ENCODE measurements at places on chromosomes 2 and 18. TPM values are rescaled to one million over a fixed set of nuclear protein-coding genes. Genes with fewer than 3 reads are reported as not detected.

DNA sequence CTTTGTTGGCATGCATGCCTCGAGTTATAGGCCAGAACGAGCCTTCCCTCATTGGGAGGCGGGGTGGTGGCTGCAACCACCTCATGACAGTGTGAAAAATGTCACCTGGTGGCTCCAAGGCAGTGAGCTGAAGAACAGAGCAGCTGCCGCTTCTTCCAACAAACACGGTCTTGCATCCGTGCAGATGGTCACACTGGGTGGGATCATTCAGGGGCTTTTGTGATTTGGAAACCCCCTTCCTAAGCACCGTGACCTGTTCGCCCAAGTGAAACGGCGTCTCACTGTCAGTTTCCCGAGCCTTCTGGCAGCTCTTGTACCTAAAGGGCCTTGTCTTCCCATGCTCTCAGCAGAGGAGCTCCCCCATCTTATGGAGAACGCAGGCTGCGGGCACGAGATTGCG, 159.7 kb downstream of the NAPG start:
- ATAC-seq, result no peak

GRCh38 chr18:11950824-11951223, 30.5 kb upstream of the IMPA2 start:
- ATAC-seq, result no peak

DNA sequence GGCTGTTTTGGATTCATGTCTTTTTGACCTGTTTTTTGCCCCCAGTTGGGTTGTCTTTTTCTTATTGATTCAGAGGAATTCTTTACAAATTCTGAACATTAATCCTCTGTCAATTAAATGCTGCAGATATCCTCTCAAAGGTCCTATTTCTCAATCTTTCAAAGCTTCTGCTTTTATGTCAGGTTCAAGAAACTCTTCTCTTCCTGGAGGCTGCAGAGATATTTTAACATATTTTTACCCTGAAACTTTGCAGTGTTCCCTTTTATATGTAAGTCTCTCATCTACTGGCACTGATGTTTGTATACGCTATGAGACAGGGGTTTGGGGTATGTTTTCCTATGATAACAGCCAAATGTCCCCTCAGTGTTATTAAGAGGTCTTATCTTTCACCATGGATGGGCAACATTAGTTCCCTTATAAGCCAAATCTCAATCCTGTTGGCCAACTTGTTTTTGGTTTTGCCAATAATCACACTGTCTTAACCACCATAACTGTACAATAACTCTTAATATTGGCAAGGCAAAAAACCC, 159.3 kb downstream of the HDAC4 start:
- ATAC-seq, result no peak

GRCh38 chr18:49227441-49228165, 232.8 kb downstream of the DYM start:
- ATAC-seq, result no peak

GRCh38 chr2:119760237-119760955, 674 bp downstream of the PTPN4 start:
- no peak for ATAC-seq

- ATAC-seq, result no peak
These were observed 38.4 kb downstream of the SERTAD2 start for GRCh38 chr2:64615192-64615763.

The C2orf81 gene
- total RNA-seq, result 3.8 TPM

DNA sequence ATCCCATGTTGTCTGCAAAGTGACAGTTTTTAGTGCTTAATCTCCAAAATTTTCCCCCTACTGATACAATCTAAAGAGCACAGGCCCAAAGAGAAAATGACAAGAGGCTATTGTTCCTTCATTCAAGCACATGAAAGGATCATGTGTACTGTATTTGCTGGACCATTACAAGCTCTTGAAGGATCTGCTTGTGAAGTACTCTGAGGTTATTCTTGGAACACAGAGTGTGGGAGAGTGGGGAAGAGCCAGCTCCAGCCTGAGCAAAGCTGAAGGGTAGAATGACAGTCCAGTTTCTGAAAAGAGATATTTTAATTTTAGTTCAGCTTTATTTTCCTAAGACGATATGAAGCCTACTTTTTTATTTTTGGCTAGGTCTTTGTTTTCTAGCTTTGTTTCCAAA, 112.2 kb downstream of the GALNT3 start:
- no peak for ATAC-seq

The PDCD1 gene
- 0.14 TPM for total RNA-seq

The EVX2 gene
- 0.09 TPM for total RNA-seq

DNA sequence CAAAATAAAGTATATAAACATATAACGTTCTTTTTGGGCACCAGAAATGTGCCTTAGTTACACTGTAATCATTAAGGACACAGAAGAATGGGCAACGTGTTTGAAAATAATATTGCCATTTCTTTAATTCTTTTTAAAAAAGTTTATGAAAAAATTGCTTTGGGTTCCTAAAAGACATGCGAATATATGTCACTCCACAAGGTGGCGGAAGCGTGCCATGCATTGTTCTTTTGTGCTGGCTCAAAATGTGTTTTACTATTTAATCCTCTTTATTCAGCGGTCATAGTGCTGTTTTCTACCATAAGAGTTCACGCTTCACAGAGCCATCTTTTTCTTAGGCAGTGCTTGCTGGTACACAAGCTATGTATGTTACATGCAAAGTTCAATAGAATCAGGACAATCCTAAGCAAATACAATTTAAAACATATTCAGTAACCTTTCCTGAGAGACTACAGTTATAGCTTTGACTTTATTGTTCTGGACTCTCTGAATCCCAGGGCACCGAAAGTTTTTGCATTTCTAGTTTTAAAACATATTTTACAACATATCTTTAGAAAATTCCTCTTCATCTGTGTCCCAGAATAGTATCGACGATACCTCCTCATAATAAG, 147.8 kb upstream of the ERBB4 start:
- ATAC-seq, result no peak

The UGT1A9 gene
- total RNA-seq, result 0.26 TPM

The MROH2A gene
- total RNA-seq, result 0.66 TPM

The GRHL1 gene
- total RNA-seq, result 5.1 TPM

- no peak for ATAC-seq
These were observed 202.5 kb downstream of the SLC39A10 start for GRCh38 chr2:195859513-195859912.

GRCh38 chr2:234308813-234309195, 188.1 kb downstream of the ARL4C start:
- no peak for ATAC-seq

DNA sequence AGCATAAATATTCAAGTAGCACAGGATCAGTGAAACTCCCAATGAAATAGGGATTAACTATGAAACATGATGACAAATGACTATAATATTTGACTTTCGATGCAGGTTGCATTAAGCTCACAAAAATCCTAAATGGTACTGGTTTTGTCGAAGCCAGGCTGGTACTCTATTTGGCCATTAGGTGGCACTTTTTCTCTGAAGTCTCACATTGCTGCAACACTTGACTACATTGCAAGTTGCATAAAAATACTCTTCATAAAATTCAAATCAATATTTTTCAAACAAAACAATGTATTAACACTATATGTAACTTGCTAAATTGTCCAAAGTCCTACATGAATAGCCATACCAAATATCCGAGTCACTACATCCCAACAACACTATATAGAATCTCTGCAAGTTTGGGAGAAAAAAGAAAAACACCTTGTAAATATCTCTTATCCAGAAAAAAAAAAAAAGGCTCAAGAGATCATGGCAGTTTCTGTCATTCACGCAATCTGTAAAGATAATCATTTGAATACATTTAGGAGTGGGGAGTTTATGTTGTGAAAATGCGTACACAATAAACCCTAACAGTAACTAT, 9.5 kb downstream of the RTTN start:
- no peak for ATAC-seq

GRCh38 chr2:147045113-147045512, 799.7 kb upstream of the ACVR2A start:
- peak; percentile 22 for ATAC-seq

DNA sequence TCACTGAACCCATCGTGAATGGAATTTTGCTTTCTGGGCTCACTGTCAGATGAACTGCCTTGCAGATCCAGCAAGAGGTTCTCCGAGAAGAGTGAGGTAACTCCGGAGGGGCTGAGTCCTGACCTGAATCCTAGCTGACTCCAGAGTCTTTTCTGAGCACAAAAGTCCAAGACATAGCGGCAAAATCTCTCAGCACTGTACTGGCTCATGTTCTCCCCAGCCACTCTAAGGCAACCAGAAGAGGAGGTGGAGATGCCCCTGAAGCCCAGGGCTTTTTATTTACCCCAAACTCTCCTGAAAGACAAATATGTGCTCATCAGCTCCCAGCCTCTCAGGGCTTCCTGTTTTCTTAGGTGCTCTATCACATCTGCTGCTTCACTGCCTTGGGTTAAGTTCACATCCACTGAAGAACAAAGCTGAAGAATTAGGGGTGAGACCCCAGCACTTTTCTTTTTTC, 221.8 kb downstream of the MREG start:
- peak; percentile 3 for ATAC-seq

DNA sequence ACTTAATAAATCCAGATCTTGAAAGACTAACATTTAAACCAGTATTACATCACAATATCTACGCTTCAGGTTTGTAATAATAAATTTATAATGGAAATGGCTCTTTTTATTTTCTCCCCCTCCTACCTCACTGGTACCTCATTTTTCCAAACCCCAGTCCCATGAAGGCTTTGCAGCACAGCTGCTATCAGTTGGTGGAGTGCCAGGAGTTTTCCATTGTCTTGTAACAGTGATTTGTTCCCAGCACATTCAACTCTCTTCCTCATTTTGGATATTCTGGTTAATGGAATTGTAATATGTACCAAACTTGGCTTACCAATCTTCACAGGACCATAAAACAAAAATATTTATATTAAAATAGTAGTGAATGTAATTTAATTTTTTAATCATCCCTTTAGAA, 91.2 kb downstream of the VRK2 start:
- ATAC-seq, result no peak

DNA sequence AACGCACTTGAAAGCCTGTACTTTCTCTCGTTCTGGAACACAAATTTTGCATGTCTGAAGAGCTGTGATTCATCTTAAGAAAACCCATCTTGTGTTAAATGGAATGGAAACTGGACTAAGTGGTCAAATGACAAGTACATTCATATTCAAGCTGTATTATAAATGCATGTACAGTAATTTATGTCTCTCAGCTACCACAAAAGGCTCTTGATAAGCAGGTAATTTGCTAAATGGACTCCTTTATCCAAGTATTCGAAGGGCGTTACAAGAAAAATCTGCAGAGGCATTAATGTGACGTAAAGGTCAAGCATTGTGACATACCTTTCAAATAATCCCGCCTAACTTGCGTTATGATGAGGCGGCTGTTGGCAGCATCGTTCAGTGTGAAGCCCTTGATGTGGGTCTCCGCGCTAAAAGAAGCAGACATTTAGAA, 66.6 kb downstream of the ABCG8 start:
- ATAC-seq, result peak; percentile 92

The C1GALT1C1L gene
- total RNA-seq, result 4.3 TPM

GRCh38 chr2:26503231-26503880, 25.4 kb upstream of the OTOF start:
- peak; percentile 98 for ATAC-seq

The B4GALT6 gene
- total RNA-seq, result 8.4 TPM

GRCh38 chr2:9797681-9798556, 45.4 kb upstream of the TAF1B start:
- ATAC-seq, result no peak

DNA sequence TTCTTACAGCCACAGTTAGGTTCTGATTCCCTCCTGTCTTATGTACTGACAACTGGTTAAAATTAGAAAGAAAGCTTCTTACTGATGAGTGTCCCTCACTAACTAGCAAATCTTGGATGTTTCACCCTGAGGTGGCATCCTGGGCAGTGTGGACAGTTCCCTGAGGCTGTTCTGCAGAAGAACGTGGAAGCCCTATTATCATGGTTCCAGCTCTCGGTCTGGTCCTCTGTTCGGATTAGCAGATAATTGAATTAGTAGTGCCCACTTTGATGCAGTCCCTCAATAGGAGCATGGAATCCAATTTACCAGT, 381.7 kb upstream of the NT5C1B start:
- no peak for ATAC-seq

GRCh38 chr2:37583402-37583801, 88.0 kb downstream of the CDC42EP3 start:
- no peak for ATAC-seq

DNA sequence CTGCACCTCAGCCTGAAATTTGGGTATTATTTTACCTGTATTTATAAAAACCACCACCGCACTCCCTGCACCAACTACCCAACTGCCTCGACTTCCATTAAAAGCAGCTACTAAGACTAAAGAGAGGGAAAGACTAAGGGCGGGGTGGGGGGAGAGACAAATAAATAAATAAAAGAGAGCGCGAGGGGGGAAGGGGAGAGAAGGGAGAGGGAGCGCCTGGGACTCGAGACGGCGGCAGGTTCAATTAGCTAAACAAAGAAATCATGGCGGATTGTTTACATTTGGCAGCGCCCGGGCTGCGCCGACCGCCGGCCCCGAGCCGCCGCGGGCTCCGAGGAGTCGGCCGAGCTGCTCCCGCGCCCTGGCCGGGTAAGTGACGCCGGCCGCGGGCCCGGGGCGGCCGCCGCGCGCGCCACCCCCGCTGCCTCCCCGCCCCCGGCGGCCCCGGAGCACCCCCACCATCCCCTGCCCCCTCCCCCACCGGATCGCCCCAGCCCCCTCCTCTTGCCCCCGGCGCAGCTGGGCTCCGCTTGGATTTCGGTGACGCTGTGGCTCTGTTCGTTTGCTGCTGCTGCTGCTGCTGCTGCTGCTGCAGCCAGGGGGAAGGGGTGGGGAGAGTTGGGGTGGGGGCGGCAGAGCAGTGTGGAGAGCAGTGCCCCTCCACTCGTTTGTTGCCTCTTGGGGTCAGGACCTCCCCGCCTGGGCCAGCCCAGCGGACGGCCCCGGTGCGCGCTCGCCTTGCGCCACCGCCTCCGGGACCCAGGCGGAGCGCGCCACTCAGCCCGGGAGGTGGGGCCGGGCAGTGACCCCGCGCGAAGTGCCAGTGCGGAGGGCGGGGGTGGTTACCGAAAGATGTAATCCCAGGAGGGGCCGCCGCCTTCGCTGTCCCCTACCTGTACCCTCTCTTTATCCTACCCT, 187.2 kb upstream of the FANCL start:
- peak; percentile 68 for ATAC-seq

The MC4R gene
- 0.09 TPM for total RNA-seq

DNA sequence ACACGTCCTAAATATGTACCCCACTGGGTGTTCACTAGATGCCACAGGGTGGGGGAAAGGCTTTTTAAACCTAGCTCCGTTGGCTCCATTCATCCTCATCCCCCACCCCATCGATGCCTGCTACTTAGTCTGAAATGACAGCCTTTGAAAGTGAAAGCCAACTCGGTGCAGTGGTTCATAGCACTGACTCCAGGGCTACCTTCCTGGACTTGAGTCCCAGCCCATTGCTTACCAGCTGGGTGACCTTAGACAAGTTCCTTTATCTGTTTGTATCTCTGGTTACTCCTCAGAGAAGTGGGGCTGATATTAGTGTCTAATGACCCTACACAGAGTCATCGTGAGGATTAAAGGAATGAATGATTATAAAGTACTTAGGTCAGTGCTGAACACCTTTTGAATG, 24.4 kb downstream of the EHD3 start:
- ATAC-seq, result no peak

GRCh38 chr2:86038291-86039081, 67.2 kb downstream of the POLR1A start:
- no peak for ATAC-seq
